Astrocyte (in vitro differentiated cells and primary cell): ENCODE measurements at places on chromosomes 3 and 15.

- DNase-seq, result peak; percentile 93
Measured at GRCh38 chr15:98727115-98728040, 79.0 kb downstream of the IGF1R start.

DNA sequence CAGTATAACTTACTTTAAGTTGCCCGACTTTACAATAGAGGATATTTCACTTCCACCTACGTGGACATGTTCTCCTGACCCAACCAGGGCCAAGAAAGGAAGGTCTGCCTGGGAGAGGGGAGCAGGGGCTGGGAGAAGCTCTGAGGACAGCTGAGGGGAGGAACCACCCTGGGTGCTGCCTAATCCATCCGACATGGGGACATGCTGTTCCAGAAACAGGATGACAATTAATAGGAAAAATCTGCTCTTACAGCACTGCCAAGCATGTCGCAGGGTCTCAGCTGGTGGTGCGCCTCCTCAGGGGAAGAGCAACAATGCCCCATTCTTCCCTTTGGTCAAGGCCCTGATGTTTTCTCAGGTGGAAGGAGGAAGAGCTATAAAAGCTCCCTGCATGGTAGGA lies 132.3 kb downstream of the NTRK3 start:
- DNase-seq, result no peak

- peak; percentile 24 for DNase-seq
Measured at GRCh38 chr3:191070762-191071403, 128.2 kb upstream of the OSTN start.

DNA sequence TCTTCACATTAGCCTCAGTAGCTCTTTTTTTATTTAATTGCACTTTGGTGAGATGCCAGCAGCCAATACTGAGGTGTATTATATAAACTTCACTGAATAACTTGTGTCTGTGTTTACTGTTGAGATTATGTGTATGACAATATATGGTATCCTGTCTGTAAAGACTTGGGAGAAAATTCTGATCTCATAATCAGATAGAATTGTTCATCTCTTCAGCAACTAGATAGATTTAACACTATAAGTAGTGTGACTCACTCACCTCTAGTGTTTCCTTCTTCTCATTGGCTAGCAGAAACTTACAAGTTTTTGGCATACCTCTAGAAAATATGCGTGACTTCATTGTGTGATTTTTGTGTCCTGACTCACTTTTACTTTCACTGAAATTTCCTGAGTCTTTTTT lies 67.6 kb upstream of the TGFBR2 start:
- peak; percentile 95 for DNase-seq

DNA sequence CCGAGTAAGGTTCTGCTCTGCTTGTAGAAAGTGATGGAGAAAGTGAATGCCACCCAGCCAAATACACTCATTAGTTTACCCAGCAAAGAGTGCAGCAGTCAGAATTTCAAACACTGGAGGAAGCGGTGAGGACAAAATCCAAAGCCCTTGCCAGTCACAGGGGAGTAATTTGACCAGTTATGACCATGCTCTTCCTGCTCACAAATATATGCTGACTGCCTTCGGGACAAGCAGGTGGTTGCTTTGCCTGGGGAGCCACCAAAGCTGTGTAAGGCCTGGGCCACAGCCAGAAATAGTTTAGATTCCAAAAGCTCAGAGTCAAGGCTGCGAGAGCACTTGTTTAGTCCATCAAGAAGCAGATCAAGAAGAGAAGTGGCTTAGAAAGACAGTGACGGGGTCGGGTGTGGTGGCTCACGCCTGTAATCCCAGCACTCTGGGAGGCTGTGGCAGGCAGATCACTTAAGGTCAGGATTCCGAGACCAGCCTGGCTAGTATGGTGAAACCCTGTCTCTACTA lies 51.0 kb upstream of the ATP13A3 start:
- DNase-seq, result peak; percentile 87

DNA sequence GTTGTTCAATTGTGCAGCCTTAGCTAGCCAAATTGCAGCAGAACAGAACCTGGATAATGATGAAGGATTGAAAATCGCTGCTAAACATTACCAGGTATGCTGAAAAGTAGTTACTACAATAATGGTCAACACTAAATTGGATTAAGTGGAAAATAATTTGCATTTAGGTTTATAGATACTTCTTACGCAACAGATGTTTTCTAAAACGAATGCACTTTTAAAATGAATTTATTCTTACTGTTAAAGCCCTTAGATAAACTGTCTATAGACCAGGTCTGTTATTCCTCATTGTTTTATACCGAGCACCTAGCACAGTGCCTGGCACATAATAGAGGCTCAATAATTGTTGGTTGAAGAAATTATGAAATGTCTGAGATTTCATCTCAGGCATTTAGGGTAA lies 23.6 kb downstream of the PDCD6IP start:
- no peak for DNase-seq

DNA sequence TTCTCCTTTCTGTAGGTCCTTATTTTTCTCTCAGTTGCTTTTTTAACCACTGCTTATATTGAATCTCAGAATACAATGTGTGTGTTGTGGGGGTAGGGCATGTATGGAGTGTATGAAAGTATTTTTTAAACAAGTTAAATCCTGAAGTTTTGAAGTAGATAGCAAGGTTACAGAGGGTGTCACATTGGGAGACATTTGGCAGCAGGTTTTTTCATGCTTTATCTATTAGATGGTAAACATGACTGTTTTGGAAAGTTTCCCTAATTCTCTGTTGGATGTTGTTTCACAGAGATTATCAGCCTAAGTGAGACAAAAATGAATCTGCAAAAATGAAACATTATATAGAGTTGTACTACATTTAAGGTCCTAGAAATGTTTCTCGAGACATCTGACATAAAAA lies 190.6 kb upstream of the ARPP21 start:
- DNase-seq, result no peak

DNA sequence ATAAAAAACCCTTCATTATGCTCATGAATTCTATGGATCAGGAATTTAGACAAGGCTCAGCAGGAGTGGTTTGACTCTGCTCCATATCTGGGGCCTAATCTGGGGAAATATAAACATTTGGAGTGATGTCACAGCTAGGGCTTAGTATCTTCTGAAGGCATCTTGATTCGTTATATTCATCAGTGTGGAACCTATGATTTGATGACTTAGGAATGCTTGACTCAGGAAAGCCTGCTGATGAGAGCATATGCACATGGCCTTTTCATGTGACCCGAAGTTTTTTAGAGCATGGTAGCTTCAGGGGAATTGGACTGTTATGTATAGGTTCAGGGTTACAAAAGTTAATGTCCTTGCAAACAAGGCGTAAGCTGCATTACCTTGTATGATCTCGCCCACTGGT lies 184.9 kb upstream of the LRRC3B start:
- peak; percentile 75 for DNase-seq

GRCh38 chr3:146280864-146281263 lies 30.0 kb upstream of the PLSCR4 start:
- DNase-seq, result peak; percentile 16

GRCh38 chr3:116318370-116318769 lies 126.9 kb downstream of the LSAMP start:
- DNase-seq, result no peak
